ENCODE measurements at places on chromosomes 7 and 10. TPM values are rescaled to one million over a fixed set of nuclear protein-coding genes. Genes with fewer than 3 reads are reported as not detected.

The TWIST1 gene
- not detected for total RNA-seq

The ZNF487 gene
- total RNA-seq: 1.6 TPM

The ELAPOR2 gene
- 39.5 TPM for total RNA-seq

The NPFFR1 gene
- not detected for total RNA-seq

The NUTM2D gene
- 1.9 TPM for total RNA-seq

The IDI1 gene
- 82.6 TPM for total RNA-seq

The WDFY4 gene
- 3.5 TPM for total RNA-seq

The GTF2IRD2 gene
- total RNA-seq: 7.5 TPM

The C7orf57 gene
- 0.15 TPM for total RNA-seq

The LRRC72 gene
- total RNA-seq: not detected

The CADPS2 gene
- 35.9 TPM for total RNA-seq

The HPSE2 gene
- 0.05 TPM for total RNA-seq

The MBLAC1 gene
- 5.0 TPM for total RNA-seq

The KCNH2 gene
- not detected for total RNA-seq

The TIMM23 gene
- total RNA-seq: 112 TPM

The NEUROD6 gene
- total RNA-seq: not detected

The PRSS1 gene
- not detected for total RNA-seq

The SEMA3C gene
- total RNA-seq: not detected

The TUBB8 gene
- total RNA-seq: 0.13 TPM

The ZCCHC24 gene
- total RNA-seq: 5.2 TPM

The SLC13A1 gene
- total RNA-seq: not detected

The DLG5 gene
- 2.8 TPM for total RNA-seq

The PRSS37 gene
- not detected for total RNA-seq

The PHYHIPL gene
- not detected for total RNA-seq

The PARP12 gene
- 69.2 TPM for total RNA-seq

The VPS37D gene
- total RNA-seq: 1.8 TPM

The ZWINT gene
- 64.2 TPM for total RNA-seq

The GLI3 gene
- 3.8 TPM for total RNA-seq

The MUC12 gene
- not detected for total RNA-seq

The PAX4 gene
- not detected for total RNA-seq

The PARD3 gene
- total RNA-seq: 14.7 TPM

The TMEM130 gene
- not detected for total RNA-seq

The TET1 gene
- 0.69 TPM for total RNA-seq

The MAT1A gene
- not detected for total RNA-seq

The MRPS33 gene
- total RNA-seq: 33.5 TPM

The AMZ1 gene
- total RNA-seq: not detected

The GDF10 gene
- not detected for total RNA-seq

The OPALIN gene
- total RNA-seq: not detected

The POR gene
- 69.5 TPM for total RNA-seq

The IGFBP1 gene
- 1.4 TPM for total RNA-seq

The ST8SIA6 gene
- not detected for total RNA-seq

The AMPH gene
- total RNA-seq: 0.07 TPM

The GIMAP8 gene
- 16.7 TPM for total RNA-seq

The GBF1 gene
- total RNA-seq: 44.3 TPM

The ANK3 gene
- 3.1 TPM for total RNA-seq

The MMP21 gene
- not detected for total RNA-seq

The RAB19 gene
- not detected for total RNA-seq

The PTPRZ1 gene
- not detected for total RNA-seq

Data from mammary microvascular endothelial cell (primary cell).